Stimulated activated naive CD4-positive, alpha-beta T cell (primary cell): ENCODE measurements at places on chromosomes 12 and 14.

DNA sequence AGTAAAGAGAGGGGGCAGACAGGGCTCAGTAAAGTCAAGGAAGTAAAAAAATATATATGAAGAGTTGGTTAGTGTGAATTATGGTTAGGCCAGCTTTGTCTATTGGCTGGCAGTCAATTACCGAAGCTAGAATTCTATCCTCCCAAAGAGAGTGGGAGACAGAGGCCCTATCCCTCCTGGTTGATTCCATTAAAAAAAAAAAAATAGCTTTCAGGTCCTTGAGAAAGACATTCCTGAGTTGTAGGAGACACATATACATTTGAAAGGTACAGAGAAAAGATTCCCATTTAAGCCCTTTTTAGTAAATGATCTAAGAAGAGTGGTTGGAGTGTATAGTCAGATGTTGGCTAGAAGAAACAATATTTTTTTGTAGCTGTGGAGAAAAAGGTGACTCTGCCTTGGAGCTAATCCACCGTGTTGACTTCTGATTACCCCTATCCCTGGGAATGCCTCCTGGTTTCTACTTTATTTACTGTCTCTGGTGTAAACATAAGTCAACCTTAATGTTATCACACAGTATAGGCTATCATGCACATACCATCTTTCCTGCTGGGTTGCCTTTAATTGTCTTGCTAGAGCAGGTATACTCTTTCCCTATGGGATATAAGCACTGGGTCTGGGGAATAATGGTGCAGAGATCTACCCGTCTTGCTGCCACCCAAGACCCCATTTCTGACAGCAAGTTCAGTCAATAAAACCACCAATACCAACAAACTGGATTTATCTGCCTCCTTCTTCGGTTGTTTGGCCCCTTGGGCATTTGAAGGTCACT is 859.9 kb upstream of the ATXN7L3B start:
- DNase-seq, result no peak

GRCh38 chr12:70989232-70989631 is 68.7 kb upstream of the PTPRR start:
- no peak for DNase-seq

- no peak for DNase-seq
Observed at GRCh38 chr12:89857652-89858274, 149.1 kb upstream of the ATP2B1 start.

- DNase-seq, result no peak
Observed at GRCh38 chr12:88431246-88431645, 149.0 kb downstream of the KITLG start.

- no peak for DNase-seq
Observed at GRCh38 chr14:92993302-92993701, 70.4 kb downstream of the CHGA start.

DNA sequence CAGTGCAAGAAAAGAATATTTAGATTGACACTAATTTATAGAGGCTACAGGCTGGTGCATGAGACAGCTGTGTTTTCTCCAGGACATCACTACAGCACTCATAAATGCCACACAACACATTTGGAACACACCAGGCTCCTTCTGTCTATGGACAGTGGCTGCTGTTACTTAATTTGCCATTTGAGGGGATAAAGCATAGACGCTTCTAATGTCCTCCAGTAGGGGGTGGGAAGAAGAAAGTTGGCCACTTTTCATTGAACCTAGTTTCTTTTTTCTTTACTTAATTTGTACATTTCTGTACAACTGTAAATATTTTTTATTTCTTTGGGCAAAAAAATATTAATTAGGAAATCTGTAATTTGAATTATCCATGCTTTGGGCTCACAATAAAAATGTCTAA is 12.4 kb upstream of the RTN1 start:
- no peak for DNase-seq

DNA sequence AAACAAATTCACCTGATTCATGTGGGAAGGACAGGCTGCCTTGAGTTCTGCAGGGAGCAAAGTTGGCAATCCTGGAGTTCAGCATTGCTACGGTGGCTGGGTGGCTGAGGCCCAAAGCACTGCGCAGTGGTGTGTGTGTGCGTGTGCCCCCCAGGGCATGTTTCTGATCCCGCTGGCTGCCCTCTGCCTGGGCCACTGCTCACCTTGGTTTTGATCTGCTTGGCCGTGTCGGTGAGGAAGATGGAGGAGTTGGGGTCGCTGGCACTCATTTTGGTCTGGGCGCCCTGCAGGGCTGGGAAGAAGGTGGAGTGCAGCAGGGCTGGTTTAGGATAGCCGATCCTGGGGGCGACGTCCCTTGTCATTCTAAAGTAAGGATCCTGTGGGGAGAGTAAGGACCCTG is 19.1 kb downstream of the SLC25A47 start:
- DNase-seq, result no peak

DNA sequence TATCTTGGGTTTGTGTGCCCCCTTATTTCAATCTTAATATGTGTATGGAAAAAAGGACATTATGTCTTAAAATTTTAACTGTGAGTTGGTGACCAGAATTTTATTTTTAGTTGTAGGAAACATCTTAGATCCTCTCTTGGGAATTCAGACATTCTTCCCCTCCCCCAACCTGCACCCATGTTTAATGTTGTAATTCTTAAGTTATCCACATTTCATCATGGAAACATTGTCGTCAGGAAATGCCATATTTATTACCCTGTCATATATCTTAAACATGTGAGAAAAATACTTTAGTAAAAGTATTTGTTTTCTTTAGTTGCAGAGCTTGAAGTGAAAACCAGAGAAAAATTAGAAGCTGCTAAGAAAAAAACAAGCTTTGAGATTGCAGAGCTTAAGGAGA is 30.3 kb downstream of the YEATS4 start:
- DNase-seq, result no peak

DNA sequence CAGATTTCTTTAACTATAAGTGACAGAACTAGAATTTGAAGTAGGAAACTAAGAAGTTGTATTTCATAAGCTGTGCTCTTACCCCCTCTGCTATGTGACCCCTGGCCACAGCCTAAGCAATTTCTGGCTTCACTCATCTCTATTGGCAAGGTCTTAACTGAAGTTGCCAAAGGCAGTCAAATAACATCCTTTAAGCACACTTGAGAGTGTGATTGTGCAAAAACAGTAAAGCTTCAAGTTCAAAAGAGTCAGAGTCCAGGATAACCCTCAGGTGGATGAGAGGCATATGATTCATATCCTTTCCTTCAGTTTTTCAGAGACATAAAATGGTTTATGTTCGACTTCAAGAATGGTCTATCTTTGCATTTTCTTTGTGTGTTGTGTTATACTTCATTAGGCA is 45.2 kb downstream of the GRIP1 start:
- DNase-seq, result no peak

DNA sequence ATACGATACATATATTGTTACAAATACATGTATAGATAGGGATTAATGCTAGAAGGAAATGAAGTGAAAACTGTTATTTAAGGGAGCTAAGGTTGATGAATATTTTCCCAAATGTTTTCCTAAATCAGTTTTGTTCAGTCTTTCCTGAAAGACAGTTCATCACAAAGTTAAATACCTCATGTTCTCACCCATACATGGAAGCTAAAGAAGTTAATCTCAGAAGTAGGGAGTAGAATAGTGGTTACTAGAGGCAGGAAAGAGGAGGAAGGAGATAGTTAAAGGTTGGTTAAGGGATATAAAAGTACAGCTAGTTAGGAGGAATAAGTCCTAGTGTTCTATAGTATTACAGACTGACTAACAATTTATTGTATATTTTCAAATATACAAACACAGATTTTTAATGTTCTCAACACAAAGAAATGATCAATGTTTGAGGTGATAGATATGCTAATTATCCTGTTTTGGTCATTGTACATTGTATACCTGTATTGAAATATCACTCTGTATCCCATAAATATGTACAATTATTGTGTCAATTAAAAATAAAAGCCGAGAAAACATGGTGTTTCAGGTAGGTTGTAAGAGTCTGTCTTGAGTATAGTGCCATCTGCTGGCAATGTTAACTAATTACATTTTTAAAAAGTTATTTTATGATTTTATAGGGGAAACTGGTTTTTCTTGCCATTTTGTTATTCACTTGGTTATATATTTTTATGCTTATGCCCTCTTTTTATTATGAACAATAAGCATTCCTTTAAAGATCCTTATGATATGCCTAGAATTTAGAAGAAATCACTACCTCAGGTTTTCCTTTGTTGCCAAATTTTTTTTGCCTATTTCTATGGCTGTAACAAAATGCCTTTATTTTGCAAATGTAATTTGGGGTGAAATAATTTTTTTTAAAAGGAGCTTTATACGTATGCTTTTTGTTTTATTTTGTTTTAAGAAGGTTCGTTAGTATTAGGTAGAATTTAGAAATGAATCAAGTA is 26.9 kb downstream of the ZDHHC17 start:
- DNase-seq, result no peak

DNA sequence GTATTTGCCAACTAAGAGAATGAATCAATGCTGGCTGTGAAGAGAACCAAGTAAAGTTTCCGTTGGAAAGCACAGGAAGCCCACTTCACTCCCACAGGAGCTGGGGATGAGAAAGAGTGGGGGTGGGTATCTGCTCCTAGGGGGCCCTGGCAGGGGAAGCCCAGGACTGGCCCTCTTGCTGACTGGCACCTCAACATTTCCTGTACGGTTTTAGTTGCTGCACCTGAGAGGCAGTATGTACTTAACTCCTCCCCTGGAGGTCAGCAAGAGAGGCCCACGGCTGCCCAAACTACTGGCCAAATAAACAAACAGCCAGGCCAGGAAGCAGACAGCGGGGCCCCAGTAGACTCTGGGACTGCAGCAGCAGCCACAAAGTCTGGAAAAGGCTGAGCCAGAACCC is 33.8 kb upstream of the VWF start:
- DNase-seq, result no peak

- no peak for DNase-seq
Observed at GRCh38 chr14:97276573-97276972, 479.4 kb downstream of the VRK1 start.

GRCh38 chr12:44246482-44247105 is 410.7 kb downstream of the TMEM117 start:
- no peak for DNase-seq

GRCh38 chr12:32273712-32274111 is 125.6 kb upstream of the FGD4 start:
- peak; percentile 57 for DNase-seq

GRCh38 chr12:111067498-111067897 is 147.1 kb upstream of the MYL2 start:
- no peak for DNase-seq

GRCh38 chr12:1473418-1473817 is 121.0 kb downstream of the FBXL14 start:
- peak; percentile 53 for DNase-seq

- DNase-seq, result no peak
Observed at GRCh38 chr12:131854861-131855476, 26.8 kb downstream of the MMP17 start.

DNA sequence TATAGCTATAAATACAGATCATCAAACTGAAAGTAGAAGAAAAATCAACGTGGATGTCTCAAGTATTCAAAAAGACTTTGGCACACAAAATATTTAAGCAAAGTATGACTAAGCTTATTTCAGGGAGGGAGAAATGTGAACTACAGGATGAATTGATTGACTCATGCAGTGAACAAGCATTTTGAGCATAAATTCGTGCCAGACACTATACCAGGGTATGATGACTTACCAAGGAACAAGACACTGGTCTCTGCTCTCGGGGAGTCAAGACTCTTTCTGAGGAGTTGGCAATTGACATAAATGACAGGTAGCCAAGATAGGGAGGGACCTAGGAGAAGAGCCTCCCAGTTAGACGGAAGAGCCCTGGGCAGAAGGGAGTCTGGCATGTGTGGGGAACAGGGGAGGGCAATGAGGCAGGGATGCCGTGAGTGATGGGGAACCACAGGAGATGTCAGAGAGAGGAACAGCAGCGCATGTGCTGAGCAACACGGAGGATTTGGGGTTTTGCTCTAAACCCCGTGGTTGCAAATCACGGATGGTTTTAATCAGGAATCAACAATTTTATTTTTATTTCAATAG is 115.2 kb downstream of the TMEM132D start:
- DNase-seq, result no peak

- no peak for DNase-seq
Observed at GRCh38 chr14:71833476-71833875, 98.8 kb upstream of the RGS6 start.

DNA sequence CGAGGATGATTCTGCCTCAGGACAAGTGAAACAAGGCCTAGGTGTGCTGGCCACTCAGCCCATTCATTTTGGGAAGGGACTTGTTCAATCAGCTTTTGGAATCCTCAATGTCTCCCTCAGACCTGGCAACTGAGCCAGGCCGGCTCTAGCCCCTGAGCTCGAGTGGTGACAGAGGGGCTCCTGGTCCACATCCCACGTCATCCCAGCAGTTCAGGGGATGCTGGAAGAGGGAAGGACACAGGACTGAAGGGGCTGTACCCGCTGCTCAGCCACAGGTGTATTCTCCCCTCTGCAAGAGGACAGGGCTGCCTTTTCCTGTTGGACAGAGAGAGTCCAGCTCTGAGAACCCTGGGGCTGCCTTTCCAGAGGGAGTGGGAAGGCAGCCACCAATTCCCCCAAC is 244.6 kb upstream of the SFSWAP start:
- no peak for DNase-seq

- no peak for DNase-seq
Observed at GRCh38 chr12:57012600-57013465, 3.5 kb downstream of the TAC3 start.

GRCh38 chr14:94560291-94560665 is 964 bp upstream of the SERPINA4 start:
- no peak for DNase-seq

DNA sequence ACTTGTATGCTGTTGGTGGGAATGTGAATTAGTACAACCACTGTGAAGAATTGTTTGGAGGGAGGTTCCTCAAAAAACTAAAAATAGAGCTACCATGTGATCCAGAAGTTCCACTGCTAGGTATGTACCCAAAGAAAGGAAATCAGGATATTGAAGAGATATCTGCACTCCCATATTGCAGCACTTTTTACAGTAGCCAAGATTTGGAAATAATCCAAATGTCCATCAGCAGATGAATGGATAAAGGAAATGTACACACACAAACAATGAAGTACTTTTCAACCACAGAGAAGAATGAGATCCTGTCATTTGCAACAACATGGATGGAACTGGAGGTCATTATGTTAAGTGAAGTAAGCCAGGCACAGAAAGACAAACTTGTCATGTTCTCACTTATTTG is 25.9 kb downstream of the TIGAR start:
- no peak for DNase-seq

- DNase-seq, result peak; percentile 75
Observed at GRCh38 chr14:103808403-103809001, 38.9 kb downstream of the PPP1R13B start.

GRCh38 chr14:80560800-80561657 is 349.7 kb upstream of the DIO2 start:
- no peak for DNase-seq

DNA sequence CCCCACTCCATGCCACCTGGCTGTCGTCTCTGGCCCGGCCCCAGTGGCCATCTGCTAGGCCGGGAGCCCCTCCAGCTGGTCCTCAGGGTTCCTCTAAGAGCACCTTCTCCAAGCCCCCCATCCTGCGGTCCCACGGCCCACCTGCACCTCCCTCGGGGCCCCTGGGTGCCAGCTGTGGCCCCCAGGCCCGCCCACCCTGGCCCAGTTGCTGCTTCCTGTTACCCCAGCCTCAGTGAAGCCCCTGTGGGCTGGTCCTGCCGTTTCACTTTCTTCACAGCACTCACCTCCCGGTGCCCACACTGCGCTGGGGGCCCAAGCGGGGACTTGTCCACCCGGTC is 27.6 kb upstream of the NUDT14 start:
- DNase-seq, result no peak

- DNase-seq, result no peak
Observed at GRCh38 chr14:92937051-92937937, 14.3 kb downstream of the CHGA start.
